ENCODE measurements at places on chromosomes 2 and 18. TPM values are rescaled to one million over a fixed set of nuclear protein-coding genes. Genes with fewer than 3 reads are reported as not detected.

KYNU gene
- under 0.01 TPM for total RNA-seq

CNGA3 gene
- total RNA-seq: not detected

NT5DC4 gene
- total RNA-seq: not detected

CTNNA2 gene
- not detected for total RNA-seq

CCDC102B gene
- total RNA-seq: 2.4 TPM

EMX1 gene
- total RNA-seq: 0.16 TPM

REG3A gene
- total RNA-seq: not detected

ZNF396 gene
- 0.33 TPM for total RNA-seq

CPLX4 gene
- not detected for total RNA-seq

CTAGE1 gene
- not detected for total RNA-seq

ESPNL gene
- 2.2 TPM for total RNA-seq

MGAT4A gene
- 0.49 TPM for total RNA-seq

SCN1A gene
- not detected for total RNA-seq

ZNF804A gene
- total RNA-seq: 0.16 TPM

SP140L gene
- 3.4 TPM for total RNA-seq

SPP2 gene
- not detected for total RNA-seq

RNF144A gene
- 11.7 TPM for total RNA-seq

UGT1A10 gene
- not detected for total RNA-seq

YES1 gene
- total RNA-seq: 134 TPM

TBR1 gene
- not detected for total RNA-seq

TMEM169 gene
- total RNA-seq: 7.0 TPM

SERPINB2 gene
- total RNA-seq: not detected

DSG4 gene
- under 0.01 TPM for total RNA-seq

LINC00305 gene
- total RNA-seq: not detected

WIPF1 gene
- 6.7 TPM for total RNA-seq

VWC2L gene
- total RNA-seq: not detected

ERFE gene
- total RNA-seq: 34.5 TPM

STAMBP gene
- total RNA-seq: 24.0 TPM

IL1RL2 gene
- total RNA-seq: not detected

CDKL4 gene
- total RNA-seq: not detected

CHST9 gene
- 2.0 TPM for total RNA-seq

TMEM163 gene
- 1.0 TPM for total RNA-seq

FEV gene
- total RNA-seq: not detected

SLC16A14 gene
- total RNA-seq: 1.6 TPM

KIAA2012 gene
- not detected for total RNA-seq

ASB3 gene
- 13.3 TPM for total RNA-seq

TMEM17 gene
- total RNA-seq: 2.8 TPM

SNX17 gene
- 148 TPM for total RNA-seq

NDUFAF7 gene
- 11.4 TPM for total RNA-seq

CFAP65 gene
- 0.13 TPM for total RNA-seq

HAUS1 gene
- 37.9 TPM for total RNA-seq

FER1L5 gene
- total RNA-seq: not detected

SETBP1 gene
- total RNA-seq: 0.98 TPM

TWIST2 gene
- total RNA-seq: 6.3 TPM

RGPD3 gene
- total RNA-seq: 0.13 TPM

UGT1A3 gene
- not detected for total RNA-seq

All from mesangial cell (primary cell).